ENCODE measurements at places on chromosomes 11 and 22. TPM values are rescaled to one million over a fixed set of nuclear protein-coding genes. Genes with fewer than 3 reads are reported as not detected.

- DNase-seq = no peak
Measured at GRCh38 chr11:36077886-36078685, 134.2 kb downstream of the LDLRAD3 start.

DNA sequence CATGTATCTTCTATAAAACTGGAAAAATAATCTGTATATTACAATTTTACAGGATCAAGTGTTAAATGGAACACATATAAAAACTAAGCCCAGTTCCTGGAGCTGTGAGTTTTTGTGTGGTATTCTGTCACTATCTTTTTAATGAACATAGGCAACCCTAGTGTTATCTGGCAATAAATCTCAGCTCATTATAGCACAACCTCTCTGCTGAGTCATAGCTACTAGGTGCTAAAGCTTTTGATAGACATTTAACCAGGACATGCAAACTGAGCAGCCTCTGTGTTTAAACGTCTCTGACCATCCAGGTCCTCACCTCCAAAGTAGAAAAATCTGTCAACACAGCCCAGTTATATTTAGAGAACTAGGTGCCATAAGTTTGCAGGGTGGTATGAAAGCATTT, 91.0 kb upstream of the CARD18 start:
- no peak for DNase-seq

DNA sequence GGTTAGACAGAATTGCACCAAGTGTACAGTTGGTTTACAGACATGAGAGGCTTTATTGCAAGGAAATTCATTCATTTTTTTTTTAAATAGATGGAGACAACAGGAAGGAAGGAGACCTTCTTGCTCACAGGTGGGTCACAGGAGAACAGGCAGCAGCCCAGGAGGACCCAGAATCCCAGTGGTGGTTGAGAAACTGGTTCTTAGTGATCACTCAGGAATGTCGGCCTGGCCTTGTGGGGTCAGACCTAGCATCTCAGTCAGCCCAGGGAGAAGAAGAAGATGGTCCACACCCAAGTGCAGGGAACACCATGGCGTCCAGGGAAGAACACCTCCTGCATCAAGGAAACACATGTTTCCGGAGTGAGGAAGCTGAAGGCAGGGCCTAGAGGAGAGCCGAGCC, 849 bp downstream of the KRTAP5-11 start:
- DNase-seq = no peak

KCNQ1OT1 gene
- 0.22 TPM for total RNA-seq
